ENCODE measurements at places on chromosomes 11 and 22.

GRCh38 chr11:62604460-62605120 is 2.9 kb upstream of the MTA2 start:
- no peak for DNase-seq

GRCh38 chr11:3984896-3985295 is 109.7 kb upstream of the RRM1 start:
- no peak for DNase-seq

GRCh38 chr11:70637949-70638583 is 239.7 kb downstream of the CTTN start:
- DNase-seq = no peak

- no peak for DNase-seq
Measured at GRCh38 chr11:45494738-45495137, 170.7 kb downstream of the CHST1 start.

DNA sequence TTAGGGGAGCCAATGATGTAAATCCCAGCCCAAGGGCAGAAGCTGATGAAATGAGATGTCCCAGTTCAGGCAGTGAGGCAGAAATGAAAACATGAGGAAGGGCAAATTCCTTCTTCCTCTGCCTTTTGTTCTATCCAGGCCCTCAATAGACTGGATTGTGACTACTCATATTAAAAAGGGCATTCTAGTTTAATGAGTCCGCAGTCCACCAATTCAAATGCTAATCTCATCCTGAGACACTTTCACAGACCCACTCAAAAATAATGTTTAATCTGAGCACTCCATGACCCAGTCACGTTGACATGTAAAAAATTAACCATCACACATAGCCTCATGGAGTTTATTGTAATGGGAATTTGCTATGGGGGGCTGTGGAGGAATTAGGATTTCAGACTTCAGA is 717.9 kb downstream of the OPCML start:
- DNase-seq = no peak

GRCh38 chr11:110475671-110476070 is 45.9 kb downstream of the FDX1 start:
- DNase-seq = no peak

- no peak for DNase-seq
Measured at GRCh38 chr11:121551463-121551862, 98.7 kb upstream of the SORL1-AS1 start.

GRCh38 chr11:87125257-87125656 is 87.5 kb downstream of the TMEM135 start:
- no peak for DNase-seq

DNA sequence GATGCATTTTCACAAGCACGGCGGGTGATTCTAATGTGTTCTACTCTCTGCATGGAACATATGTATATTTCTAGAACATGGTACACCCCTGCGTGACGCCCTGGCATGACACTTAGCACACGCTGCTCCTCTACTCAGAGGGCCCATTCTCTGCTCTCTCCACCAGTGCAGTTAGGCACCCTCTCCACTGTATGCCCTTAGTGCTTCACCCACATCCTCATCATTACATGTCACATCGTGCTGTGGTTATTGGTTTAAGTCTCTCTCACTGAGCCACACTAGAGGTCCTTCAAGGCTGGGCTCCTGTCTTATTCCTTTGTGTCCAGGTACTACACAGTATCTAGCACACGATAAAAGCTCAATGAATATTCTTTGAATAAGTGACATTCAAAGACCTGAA is 16.7 kb downstream of the TMPRSS13 start:
- DNase-seq = no peak

DNA sequence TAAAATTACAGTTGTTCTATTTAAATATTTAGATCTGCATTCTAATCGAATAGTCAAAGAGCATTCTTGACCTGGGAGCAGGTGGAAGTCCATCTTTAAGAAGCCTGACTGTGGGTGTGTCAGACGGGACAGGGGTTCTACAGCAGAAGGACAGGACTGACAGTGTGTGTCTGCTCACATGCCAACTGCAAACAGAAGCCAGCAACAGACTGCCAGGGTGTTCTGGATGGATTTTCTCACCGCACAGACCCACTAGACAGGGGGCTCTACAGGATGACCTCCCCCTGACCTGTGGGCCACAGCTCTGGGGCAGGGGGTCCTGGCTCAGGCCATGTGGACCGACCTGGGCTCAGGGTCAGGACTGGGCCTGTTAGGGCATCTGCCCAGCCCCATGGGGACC is 22.8 kb upstream of the NAP1L4 start:
- DNase-seq = no peak

DNA sequence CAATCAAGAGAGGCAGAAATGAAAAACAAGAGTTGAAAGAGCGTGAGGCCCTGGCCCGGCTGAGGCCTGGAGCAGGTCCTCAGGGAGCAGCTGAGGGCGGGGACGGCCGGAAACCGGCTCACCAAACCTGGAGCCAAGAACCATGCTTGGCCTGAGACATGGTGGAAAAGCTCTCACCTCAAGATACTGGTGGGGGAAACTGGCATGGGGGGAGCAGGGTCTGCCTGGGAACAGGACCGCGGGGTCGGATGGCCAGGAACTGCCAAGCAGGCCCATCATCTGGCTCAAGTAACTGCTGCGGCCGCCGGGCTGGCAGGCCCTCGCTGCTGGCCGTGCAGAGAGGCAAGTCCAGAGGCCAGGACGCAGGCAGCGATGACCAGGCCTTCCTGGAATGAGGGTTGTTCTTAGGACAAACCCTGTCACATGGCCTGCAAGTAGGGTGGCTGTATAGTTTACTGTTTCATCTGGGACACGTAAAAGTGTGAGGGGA is 18.9 kb upstream of the WNT11 start:
- no peak for DNase-seq

GRCh38 chr22:35746946-35747703 is 29.5 kb downstream of the APOL5 start:
- DNase-seq = no peak

GRCh38 chr22:44994399-44995104 is 15.3 kb downstream of the PHF21B start:
- no peak for DNase-seq
